ENCODE measurements at places on chromosomes 7 and 10.
A peak's percentile ranks its signal among the peaks of the same experiment; 100 is the strongest.

GRCh38 chr10:124085680-124086079 is 7.7 kb downstream of the CHST15 start:
- no peak for DNase-seq

GRCh38 chr7:116734710-116735109 is 62.7 kb downstream of the MET start:
- no peak for DNase-seq

- DNase-seq, result no peak
Observed at GRCh38 chr10:29537799-29538198, 97.0 kb downstream of the SVIL start.

DNA sequence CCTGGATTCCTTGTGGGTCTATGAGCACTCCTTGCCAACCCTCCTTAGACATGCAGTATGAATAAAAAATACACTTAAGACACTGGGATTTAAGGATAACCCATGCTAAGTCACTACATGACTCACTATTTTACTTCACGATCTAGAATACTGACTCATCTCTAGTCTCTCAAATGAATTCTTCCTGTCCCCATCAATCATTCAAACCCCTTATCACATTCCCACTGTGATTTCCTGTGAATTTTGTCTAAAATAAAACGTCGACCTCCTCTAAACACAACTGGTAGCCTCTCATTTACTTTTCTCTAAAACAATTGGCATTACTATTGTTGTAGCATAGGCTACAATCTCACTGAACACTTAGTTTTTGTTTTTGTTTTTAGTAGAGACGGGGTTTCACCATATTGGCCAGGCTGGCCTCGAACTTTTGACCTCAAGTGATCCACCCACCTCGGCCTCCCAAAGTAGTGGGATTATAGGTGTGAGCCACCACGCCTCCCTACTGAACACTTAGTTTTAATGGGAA is 3.9 kb upstream of the IQUB start:
- no peak for DNase-seq

DNA sequence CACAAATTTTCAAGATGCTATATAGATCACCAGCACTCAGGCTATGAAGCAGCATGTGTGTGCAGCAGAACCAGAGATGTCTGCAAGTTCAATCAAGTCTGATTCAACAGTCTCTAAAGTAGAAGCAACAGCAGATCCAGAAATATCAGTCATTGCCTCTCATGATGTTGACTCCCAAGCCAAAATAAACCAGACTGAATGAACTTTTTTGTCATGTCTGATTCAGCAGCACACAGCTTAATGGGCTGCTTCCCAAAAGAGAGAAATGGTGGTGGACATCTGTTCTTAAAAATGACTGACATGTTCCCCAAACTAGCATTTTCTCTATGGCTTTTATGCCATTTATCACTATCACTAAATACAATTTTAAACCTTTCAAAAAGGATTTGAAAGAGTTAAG is 53.8 kb downstream of the TMEM26 start:
- no peak for DNase-seq

GRCh38 chr10:92552310-92552709 is 21.6 kb downstream of the IDE start:
- DNase-seq, result peak; percentile 23

- peak; percentile 45 for DNase-seq
Observed at GRCh38 chr10:50625649-50626132, 1.9 kb upstream of the SGMS1 start.

- DNase-seq, result no peak
Observed at GRCh38 chr10:44589181-44589943, 204.5 kb upstream of the CXCL12 start.

DNA sequence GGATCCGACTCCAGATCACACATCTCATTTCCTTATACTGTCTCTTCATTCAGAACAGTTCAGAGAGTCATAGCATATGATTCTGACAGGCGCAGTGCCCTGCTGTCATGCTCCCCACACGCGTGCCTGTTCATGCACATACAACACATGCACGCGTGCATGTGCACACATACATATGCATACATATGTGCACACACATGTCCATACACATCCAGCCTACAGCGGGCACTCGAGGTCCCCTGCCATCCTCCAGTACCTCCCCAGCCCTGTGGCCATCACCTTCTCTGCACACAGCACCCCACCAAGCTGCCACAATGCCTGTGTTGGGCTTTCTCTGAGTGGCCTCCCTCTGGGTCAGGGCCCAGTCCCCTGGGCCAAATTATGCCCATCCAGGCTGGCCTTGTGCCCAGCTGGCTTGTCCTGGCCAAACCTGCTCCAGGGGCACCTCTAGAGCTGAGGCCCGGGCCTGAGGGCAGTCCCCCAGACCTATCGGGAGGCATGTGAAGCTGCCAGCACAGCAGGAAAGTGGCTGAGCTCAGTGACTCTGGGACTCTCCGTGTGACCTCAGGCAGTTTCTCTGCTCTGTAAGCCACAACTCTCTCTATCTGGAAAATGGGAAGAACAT is 49.4 kb upstream of the RET start:
- no peak for DNase-seq

DNA sequence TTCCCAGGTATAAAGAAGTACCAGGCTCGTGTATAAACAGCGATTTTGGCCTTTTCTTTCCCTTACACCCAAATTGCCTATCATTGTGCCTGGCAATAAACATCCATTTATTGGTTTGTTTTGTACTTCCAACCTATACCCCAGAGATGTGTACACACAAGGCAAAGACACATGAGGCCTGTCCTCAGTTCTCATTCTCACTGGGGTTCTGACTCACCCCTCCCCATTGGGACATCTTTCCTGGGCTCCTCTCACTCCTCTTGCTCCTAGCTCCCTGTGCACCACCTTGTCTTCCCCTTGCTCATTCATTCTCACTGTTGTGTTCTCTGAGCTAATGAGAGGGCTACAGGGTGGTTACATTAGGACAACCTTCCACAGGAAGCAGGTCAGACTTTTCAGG is 240.7 kb downstream of the ANK3 start:
- no peak for DNase-seq

DNA sequence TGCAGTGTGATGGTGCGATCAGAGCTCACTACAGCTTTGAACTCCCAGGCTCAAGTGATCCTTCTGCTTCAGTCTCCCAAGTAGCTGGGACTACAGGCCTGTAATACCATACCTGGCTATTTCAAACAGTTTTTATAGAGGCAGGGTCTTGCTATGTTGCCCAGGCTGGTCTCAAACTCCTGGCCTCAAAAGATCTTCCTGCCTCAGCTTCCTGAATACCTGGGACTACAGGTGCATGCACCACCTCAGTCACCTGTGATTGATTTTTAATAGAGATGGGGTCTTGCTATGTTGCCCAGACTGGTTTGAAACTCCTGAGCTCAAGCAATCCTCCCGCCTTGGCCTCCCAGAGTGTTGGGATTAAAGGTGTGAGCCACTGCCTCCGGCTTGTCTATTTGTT is 26.4 kb upstream of the CCL24 start:
- no peak for DNase-seq

DNA sequence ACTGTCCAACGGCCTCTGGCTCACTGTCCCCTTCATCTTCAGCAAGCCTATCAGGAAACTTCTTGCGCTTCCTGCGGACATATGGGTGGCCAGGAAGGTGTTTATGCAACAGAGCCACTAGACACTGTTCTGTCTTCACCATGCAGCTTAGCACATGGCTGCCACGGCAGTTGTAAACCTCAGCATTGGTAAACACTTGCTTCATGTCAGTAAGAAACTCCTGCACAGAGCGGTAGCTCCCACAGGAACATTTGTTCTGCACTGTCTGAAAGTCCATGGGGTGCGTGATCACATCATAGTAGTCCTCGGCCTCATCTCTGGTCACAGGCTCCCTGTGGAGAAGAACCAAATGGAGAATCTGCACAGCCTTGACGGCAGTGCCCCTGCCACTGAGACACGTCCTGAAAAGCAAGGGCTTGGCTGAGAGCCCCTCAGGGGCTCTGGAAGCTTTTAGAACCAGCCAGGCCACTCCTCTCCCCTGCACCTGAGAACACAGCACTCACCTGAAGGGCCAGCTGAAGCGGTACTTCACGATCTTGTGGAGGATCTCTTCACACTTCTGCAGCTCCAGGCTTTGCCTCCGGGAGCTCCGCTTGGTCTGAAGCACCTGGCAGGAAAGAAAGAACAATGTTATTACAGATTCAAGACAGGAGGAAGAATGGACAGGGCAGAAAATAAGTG is 8.8 kb downstream of the FZD9 start:
- DNase-seq, result no peak

DNA sequence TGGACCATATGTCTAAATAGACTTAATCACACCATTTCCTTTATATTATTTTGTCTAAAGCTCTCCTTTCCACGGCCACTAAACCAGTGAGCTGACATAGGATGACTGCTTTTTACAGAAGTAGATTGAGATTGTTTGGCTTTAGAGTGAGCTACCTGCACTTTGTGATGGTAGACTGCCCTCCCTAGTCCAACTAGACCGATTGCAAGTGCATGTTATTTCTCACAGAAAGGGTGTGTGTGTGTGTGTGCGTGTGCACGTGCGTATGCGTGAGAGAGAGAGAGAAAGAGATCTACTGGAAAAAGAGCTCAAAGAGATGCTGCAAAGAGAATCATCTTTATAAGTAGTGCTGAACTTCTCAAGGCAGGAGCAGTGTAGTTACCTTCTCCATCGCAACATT is 60.7 kb downstream of the VCL start:
- peak; percentile 55 for DNase-seq

DNA sequence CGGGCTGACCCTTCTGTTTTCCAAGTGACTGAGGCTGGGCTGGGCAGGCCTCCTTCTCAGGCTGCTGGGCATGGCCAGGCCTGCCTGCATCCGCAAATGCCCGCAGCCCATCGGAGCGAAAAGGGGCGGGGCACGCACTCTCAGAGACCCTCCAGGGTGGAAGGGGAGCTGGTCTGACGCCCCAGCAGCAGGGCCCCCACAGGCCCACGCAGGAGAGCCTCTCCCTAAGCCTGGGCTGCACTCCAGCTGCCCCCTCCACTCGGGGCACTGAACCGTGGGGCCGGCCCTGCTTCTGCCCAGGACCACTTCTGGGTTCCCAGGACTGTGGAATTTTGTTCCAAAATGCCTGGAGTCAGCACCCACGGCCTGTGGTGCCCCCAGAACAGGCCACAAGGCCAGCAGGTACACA is 9.3 kb downstream of the ADAP1 start:
- no peak for DNase-seq

GRCh38 chr10:78066728-78067430 is 33.2 kb downstream of the RPS24 start:
- DNase-seq, result no peak

GRCh38 chr10:111018021-111018420 is 58.8 kb upstream of the ADRA2A start:
- peak; percentile 23 for DNase-seq
